ENCODE measurements at places on chromosomes 13 and 19.
A peak's percentile ranks its signal among the peaks of the same experiment; 100 is the strongest.

DNA sequence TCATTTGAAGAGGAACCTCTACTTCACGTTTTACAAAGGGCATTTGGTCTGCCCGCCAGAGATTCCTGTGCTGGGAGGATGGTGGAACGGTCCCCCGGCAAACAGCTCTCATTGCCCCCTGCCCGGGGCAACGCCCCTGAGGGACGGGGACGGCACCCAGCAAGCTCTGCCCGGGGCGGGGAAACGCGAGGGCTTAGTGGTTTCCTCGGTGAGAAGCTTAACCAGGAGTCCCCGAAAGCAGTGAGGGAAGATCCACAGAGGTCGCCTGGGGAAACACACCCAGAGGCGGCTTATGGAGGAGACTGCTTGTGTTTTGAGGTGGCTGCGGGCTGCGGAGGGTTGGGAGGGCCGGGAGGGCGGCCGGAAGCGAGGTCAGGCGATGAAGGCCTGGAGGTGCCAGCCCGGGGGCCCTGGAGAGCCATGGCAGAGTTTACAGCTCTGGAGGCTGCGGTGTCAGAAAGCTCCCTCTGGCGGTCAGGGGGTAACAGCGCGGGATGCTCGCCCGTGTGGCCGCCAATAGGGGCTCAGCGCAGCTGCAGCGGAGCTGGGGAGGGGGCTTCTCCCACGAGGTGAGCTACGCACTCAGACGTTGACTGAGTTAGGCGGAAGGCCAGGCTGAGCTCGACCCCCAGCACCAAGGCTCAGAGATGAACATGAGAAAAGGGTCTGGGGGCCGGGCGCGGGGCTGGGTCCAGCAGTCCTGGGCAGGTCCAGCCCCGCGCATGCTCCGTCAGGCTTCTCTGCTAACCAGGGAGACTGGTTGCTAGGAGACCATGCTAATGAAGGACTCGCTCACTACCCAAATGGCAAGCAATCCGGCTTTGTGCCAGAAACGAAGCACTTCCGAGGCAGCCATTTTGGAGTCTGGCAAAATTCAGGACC lies 652 bp upstream of the TPGS1 start:
- peak; percentile 98 for DNase-seq

- DNase-seq: no peak
Measured at GRCh38 chr13:36841391-36841790, 22.4 kb downstream of the RFXAP start.

- DNase-seq: peak; percentile 33
Measured at GRCh38 chr19:3968556-3969434, 2.1 kb downstream of the DAPK3 start.

GRCh38 chr19:5341448-5341820 lies 822 bp upstream of the PTPRS start:
- DNase-seq: no peak

DNA sequence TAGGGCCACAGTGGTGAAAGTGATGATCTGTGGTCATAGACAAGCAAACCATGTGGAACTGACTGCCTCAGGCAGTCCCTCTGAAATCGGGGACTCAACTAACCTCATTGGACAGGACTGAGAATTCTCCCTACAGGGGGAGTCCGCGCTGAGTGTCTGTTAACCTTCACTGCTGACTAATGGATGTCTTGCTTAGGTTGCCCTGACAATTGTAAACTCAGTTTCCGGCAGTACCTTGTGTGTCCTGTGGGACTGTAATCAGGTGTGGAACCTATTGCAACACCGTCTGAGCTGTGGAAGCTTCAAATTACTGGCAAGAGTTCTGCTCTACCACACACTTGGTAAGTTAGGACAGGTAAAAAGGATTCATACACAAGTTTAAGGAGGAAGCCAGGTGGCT lies 21.8 kb downstream of the ZNF77 start:
- DNase-seq: no peak

DNA sequence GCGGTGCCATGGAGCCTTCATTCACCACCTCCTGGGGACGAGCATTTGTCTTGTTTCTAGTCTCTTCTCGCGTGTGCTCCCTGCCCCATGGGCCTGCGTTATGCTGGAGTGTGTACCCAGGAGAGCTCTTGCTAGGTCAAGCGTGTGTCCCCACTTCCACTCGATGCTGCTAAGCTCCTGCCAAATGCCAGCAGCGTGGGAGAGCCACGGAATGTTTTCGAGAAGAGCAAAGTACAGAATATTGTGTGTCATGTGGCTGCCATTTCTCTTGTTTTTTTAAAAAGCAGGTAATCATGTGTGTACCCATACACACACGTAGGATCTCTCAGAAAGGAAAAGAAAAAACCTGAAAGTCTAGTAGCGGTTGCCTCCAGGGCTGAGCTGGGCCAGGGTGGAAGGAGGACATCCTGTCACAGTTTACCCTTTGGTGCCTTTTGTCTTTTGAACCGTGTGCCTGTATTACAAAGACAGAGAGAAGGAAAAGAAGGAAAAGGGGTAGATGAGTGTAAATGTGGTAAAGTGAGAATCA lies 28.6 kb downstream of the PAK4 start:
- DNase-seq: no peak

GRCh38 chr19:38868551-38868950 lies 9.5 kb downstream of the RINL start:
- no peak for DNase-seq

DNA sequence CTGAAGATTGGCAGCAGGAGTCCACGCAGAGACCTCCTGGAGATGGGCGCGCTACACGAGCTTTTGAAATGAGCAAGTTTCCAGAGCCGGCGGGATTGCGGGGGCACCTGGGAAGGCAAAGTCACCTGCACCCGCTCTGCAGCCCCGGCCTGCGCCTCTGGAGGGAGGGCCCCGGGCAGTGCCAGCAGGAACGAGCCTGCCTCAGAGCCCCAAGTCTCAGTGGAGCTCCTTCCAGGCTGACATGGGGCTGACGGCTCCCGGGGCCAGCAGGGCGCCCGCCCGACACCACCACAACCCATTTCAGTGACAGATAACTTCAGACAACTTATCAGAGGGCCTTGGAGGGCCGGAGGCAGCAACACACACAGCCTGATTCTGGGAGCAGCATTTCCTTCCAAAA lies 45.0 kb downstream of the RASA3 start:
- no peak for DNase-seq

DNA sequence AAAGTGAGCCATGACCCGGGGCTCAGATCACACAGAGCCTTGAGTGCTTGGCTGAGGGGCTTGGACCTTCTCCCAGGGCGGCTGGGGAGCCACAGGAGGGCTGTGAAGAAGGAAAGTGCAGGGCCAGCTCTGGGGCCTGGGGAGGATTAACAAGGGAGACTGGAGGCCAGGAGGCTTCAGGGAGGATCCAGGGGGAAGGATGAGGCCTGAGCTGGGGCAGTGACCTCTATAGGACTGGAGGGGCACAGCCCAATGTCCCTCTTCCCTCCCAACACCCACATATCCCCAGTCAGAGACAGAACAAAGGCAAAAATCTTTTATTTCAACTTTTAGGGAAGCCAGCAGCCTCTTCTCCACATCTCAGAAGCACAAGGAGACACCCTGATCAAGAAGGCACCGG lies 4.7 kb upstream of the SLC17A7 start:
- no peak for DNase-seq

DNA sequence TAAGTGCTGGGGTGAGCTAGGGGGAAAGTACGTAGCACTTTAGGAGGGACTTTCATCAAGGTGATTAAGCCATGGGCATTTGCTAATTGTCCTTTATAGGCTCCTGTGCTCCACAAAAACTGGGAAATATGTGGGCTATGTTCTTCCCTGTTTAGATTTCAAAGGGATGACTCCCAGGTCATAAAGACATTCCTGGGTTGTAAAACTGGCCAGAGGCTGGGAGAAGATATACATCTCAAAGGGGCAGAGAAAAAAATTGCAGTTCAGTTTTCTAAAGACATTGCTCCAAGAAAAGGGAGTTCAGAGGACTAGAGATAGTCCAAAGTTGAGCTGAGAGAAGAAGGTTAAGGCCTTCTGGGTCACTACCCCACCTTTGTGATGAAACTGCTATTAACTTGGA lies 204.8 kb downstream of the MYO16 start:
- no peak for DNase-seq

DNA sequence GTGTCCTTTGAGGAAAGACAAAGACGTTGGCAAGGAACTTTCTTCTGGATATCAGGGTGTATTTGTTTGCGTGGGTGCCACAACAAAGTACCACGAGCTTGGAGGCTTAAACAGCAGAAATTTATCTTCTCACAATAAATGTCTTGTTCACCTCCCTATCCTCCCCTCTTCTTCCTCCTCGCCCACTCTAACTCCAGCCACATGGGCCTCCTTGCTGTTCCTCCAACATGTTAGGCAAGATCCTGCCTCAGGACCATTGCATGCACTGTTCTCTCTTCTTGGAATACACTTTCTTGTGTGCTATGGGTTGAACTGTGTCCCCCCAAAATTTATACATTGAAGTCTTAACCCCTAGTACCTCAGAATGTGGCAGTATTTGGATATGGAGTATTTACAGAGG lies 45.7 kb downstream of the VAV1 start:
- no peak for DNase-seq

DNA sequence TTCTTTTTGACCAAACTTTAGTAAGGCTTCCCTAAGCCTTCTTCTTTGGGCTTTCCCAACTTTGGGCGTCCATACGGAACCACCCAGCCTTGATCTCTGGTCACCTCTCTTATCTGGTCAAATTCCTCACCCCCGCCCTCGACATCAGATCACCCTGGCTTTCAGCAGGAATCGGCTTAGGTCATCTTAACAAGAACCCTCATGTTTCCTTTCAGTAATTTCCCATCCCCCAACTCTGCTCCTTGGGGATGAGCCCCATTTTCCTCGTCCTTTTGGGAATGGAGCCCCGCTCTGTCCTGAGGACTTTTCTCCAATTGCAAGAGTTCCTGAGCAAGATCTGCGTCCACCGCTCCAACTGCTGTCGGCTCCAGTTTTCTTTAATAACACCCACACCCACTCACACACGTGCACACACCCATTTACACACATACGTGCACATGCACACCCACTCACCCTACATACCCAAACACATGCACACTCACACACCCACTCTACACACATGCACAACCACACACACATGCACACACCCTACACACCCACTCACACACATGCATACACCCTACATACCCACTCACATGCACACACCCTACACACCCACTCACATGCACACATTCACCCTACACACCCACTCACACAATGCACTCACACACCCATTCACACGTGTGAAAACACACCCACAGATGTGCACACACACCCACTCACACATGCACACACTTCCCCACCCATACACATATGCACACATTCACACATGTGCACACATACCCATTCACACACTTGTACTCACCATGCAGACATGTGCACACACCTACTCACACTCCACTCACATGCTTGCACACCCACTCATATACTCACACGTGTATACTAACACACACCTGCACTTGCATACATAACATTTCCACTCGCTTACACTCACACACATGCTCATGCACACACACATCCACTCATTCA lies 87.0 kb upstream of the TM9SF2 start:
- no peak for DNase-seq

All from nucleus accumbens (tissue), 56 donors.